ENCODE measurements at places on chromosomes 1 and 21.

- DNase-seq, result no peak
Observed at GRCh38 chr1:172605641-172606040, 53.3 kb upstream of the FASLG start.

DNA sequence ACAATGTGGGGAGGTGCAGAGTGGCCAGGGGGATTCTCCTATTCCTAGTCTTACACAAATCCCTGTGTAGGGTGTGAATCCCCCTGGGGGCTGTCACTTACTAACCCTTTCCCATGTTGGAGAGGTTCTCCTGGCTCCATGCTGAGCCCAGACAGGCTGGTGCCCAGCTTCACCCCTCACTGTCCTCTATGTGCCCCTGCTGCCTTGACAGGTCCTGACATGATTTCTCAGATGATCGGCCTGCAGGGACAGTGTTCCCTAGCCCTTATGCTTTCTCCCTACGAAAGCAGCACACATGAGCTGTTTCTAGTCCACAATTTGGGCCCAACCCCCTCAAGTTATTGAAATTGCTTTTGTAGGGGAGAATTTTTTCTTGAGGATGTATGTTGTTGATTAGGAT, 68.9 kb upstream of the FAM78B start:
- DNase-seq, result no peak

DNA sequence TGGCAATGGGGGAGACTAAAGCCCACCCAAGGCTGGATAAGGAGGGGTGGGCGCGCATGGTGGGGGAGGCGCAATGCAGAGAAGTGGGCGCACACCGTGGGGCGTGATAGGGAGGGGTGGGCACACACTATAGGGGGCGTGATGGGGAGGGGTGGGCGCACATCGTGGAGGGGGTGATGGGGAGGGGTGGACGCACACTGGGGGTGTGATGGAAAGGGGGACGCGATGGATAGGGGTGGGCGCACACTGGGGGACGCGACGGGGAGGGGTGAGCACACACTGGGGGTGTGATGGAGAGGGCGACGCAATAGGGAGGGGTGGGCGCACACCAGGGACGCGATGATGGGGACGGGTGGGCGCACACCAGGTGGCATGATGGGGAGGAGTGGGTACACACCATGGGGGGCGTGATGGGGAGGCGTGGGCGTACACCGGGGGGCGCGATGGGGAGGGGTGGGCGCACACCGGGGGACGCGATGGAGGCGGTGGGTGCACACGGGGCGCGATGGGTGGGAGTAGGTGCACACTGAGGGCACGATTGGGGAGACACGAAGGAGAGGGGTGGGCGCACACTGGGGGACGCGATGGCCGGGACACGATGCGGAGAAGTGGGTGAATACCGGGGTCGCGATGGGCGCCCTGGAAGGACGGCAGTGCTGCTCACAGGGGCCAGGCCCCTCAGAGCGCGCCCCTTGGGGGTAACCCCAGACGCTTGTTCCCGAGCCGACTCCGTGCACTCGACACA, 929 bp downstream of the SUMO3 start:
- no peak for DNase-seq

DNA sequence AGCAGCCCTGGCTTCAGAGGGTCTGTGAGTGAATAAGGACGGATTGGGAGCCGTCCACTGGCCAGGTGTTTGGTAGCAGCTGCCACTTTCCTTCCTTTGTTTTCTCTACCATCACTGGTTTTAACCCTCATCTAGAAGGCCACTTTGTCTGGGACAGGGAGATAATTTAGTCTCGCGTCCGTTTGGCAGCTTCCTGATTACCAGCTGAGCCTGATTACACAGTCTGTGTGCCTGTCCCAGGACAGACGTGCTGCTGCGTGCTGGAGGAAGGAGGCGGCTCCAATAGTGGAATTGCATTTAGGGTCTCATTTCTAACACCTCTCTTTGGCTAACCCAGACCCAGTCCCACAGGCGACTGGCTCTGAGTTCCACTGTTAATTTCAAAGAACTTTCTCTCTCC, 24.6 kb upstream of the CASQ2 start:
- no peak for DNase-seq

GRCh38 chr1:24714859-24715520, 30.3 kb upstream of the CLIC4 start:
- DNase-seq, result peak; percentile 93

- DNase-seq, result peak; percentile 7
Observed at GRCh38 chr21:42535602-42536171, 22.0 kb downstream of the SLC37A1 start.

DNA sequence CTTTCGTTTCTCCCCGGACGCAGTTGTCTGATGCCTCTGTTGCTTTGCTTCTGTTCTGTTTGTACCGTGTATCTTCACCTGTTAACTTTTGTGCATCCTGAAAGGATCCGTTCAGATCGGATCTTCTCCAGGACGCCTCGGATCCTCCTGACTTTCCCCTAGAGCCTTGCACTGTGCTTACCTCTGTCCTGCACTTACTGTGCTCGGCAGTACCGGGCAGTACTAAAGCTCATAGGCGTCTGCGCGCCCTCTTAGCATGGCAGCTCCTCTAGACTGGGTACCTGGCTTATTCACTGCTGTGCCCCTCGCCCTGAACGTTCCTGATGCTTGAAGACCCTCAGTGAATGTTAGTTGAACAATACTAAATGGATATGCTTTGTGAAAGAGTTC, 934 bp downstream of the SCP2 start:
- no peak for DNase-seq

- peak; percentile 96 for DNase-seq
Observed at GRCh38 chr1:63593303-63593885, at the start of gene PGM1. Gene PGM1 (plus strand): TSS chr1:63593411. CDS start chr1:63593489, 78 bp downstream.

DNA sequence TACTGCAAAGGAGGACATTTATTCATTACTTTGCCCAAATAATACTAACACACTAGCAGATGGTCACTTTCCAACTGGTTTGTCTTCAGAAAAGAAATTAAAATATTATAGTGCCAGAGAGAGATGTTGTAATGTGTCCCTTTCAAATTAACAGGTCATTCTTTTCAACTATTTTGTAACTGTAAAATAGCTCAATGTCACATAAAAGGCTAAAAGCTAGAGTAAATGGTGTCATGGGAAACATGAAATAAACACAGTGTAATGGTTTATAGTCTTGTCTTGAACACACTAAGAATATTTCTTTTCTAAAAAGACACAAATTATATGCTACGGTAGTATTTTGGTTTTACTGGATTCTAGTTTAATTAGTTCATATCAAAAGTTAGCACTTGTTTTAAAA, 77.8 kb downstream of the ADGRL2 start:
- no peak for DNase-seq
